ENCODE measurements at places on chromosomes 13 and 19.

DNA sequence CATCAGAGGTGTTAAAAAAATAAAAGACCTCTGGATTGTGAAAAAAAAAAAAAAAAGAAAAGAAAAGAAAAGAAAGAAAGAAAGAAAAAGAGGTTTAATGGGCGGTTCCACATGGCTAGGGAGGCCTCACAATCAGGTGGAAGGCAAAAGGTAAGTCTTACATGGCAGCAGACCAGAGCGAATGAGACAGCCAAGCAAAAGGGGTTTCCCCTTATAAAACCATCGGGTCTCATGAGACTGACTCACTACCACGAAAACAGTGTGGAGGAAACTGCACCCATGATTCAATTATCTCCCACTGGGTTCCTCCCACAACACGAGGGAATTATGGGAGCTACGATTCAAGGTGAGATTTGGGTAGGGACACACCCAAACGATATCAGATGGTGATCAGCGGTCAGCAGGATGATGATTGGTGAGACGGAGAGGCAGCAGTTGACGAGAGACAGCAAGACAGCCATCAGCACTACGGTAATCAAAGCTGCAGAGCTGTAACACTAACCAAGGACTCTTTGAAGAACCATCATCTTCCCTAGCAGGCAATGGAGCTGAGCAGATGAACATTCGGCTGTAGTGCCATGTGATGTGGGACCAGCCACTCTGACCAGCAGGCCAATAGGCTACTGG is 3.9 kb upstream of the CD209 start:
- no peak for DNase-seq

GRCh38 chr19:2327773-2328400 is 499 bp downstream of the LSM7 start:
- DNase-seq = no peak

GRCh38 chr19:38710928-38711725 is 33.1 kb downstream of the CAPN12 start:
- no peak for DNase-seq

DNA sequence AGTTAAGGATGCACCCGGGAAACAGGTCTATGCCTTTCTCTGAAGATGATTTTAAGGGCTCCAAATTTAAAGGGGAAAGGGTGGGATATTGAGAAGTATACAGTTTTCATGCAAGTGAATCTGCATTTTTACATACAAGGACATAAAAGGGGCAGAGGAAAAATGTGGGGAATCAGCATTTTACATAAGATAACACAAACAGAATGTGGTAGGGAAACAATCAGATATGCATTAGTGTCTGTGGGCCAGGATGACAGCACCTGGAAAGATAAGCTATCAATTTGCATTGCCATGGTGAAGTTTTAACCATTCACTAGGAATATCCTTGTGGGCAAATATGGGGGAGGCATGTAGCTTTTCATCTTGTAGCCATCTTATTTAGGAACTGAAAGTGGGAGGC is 24.1 kb downstream of the IGFL3 start:
- DNase-seq = no peak

- DNase-seq = no peak
These were observed 1096.1 kb downstream of the OLFM4 start for GRCh38 chr13:54124700-54125099.

- no peak for DNase-seq
These were observed 1.2 kb upstream of the KCNA7 start for GRCh38 chr19:49073514-49074378.

DNA sequence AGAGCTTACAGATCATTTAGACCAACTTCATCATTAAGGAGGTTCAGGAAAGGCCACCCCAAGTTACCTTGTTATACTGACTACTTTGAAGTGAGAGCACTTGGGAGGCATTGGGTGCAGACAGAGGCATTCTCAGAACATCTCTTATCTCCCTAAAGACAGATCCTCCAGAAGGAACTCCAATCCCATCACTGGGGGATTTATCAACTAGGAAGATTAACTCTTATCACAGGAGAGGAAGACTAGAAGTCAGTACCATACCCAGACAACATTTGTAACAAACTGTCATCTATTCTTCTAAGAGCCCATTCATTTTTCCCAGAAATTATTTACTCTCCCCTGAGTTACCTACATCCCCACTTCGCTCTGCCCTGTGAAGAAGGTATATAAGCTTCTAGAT is 5.8 kb upstream of the RFXAP start:
- DNase-seq = no peak

- DNase-seq = no peak
These were observed 60.2 kb upstream of the RFC3 start for GRCh38 chr13:33757713-33758112.

- DNase-seq = no peak
These were observed 5.4 kb downstream of the RNU6-9 start for GRCh38 chr19:898663-899062.

- no peak for DNase-seq
These were observed 772 bp downstream of the PARP4 start for GRCh38 chr13:24511816-24512196.

GRCh38 chr19:16577531-16577985 is 5.3 kb upstream of the SLC35E1 start:
- no peak for DNase-seq

- DNase-seq = no peak
These were observed 125.4 kb downstream of the FGF14 start for GRCh38 chr13:102276404-102276803.

DNA sequence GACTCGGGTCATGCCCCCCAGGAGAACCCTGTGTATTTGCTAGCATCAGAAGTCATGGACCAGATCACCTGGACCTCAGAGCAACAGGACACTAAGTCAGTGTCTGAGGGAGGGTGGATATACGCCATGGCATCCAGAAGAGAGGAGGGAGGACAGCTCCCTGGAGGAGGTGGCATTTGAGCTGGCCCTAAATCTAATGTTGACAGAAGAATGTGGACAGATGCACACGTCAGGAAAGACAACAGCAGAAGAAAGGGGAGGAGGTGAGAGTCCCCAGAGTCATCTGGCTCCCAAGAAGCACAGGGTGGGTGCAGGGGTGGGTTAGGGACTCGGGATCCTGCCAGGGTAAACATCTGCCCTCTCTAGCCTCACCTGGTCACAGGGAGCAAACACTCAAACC is 24.5 kb upstream of the CCNE1 start:
- DNase-seq = no peak

DNA sequence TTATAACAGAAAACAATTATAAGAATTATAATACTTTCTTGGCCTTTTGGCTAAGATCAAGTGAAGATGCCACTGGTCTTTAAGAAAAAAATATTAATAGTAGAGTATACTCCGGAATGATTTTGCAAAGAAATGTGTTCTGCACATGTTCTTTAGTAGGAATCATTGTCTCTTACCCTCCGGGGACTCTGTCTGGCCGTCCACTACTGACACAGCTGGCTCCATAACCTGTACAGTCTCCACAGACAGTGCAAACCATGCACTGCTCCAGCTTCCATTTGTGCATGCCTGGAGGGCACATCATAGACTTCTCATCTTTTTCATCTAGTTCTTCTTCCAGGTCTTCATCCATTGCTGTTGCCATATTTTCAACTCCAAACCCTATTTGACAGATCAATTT is 75.9 kb downstream of the MYCBP2 start:
- DNase-seq = no peak

DNA sequence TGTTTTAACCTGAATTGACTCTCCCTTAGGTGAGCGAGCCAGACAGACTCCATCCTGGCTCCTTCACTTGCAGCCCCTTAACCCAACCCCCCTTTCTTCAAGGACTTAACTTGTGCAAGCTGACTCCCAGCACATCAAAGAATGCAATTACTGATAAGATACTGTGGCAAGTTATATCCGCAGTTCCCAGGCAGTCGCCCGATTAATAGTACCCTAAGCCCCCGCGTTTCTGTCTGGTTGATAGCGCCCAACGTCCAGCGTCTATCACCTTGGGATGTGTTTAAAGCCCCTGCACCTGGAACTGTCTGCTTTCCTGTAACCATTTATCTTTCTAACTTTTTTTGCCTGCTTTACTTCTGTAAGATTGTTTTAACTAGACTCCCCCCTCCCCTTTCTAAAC is 6.2 kb downstream of the HSD17B14 start:
- DNase-seq = no peak

DNA sequence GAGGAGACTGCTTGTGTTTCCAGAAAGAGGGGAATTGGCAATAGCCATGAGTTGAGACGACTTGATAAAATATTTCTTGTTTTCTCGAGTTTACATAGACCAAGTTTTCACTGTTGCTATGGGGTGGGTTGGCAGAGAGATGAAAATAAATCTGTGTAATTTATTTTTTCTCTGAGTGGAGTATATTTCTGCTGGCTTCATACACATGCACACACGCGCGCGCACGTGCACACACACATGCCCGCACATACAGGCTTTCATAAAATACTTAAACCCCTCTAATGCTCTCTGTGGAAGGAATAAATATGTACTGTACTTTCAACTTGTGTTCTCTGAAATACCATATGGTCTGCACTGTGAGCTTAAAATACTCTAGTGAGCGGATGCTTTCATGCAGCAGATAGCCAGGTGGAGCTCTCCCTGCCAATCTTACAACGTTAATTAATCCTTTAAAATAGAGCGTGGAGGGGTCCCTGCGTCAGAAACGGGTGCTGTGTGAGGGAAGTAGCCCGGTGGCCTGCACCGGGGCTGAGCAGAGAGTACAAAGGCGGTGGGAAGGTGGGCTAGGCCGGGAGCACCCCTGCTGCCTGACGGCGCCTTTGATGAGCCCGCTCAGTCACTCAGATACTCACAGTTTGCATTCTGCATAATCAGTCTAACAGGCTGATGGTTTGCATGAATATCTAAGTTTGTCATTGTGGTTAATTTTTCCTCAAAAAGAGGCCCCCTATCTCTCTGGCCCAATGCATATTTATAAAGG is 44.1 kb downstream of the CCNE1 start:
- DNase-seq = no peak

DNA sequence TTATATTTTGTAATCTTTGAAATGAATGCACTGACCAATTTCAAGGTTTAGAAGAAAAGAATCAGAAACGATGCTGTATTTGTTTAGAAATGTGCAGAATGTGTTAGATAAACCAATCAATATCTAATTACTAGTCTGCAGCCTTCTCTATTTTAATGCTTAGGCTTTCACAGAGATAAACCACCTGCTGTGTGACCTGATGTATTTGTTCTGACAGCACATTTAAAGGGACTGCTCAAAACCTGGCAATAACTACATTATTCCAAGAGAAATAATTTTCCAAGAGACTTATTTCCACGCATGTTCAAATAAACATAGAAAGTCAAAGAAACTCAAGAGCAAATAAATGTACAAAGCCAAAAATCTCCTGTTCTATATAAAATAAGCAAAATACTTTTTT is 641.6 kb upstream of the PCDH20 start:
- DNase-seq = no peak

- no peak for DNase-seq
These were observed 81.6 kb upstream of the TM9SF2 start for GRCh38 chr13:99419591-99420243.

DNA sequence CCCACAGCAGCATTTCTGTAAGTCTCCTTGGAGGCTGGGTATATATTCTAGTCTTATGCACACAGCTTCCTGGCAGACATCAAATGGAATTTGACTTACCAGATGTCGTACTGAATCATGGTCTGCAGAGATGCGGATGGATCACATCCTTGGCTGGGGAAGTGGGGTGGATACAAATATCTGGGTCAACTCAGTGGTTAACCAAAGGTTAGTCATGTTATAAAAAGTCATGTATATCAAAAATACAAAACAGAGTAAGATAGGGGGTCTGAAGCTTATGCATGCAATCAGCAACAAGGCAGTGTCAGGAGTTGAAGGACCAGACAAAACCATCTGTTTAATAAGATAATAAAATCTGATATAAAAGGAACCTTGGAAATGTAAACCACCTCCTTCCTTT is 61.9 kb downstream of the WASF3 start:
- no peak for DNase-seq

GRCh38 chr13:30268673-30269072 is 38.7 kb downstream of the KATNAL1 start:
- no peak for DNase-seq

DNA sequence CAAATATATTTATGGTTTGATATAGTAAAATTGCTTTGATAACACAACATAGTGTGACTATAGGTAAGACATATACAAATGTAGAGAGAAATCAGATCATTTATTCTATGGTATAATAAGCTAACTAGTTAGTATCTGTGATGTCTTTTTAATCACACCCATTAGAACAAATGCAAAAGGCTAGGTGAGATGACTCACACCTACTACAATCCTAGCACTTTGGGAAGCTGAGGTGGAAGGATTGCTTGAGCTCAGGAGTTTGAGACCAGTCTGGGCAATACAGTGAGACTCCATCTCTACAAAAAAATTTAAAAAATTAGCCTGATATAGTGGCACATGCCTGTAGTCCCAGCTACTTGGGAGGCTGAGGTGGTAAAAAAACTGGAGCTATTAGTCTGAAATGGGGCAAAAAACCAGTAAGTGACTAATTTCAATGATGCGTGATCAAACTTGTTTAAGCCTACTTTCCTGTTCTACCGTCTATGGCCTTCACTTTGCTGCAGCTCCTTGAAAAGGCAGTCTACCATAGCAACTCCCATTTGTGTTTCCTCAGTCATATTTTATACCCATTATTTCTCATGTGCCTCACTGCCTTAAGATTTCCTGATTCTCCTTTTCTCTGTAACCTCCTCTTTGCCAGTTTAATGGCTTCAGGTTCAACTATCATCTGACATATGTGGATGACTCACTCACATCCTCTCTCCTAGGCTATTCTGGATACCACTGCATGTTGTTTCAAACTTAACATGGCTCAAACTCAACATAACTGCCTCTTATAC is 12.5 kb downstream of the ALG5 start:
- no peak for DNase-seq

DNA sequence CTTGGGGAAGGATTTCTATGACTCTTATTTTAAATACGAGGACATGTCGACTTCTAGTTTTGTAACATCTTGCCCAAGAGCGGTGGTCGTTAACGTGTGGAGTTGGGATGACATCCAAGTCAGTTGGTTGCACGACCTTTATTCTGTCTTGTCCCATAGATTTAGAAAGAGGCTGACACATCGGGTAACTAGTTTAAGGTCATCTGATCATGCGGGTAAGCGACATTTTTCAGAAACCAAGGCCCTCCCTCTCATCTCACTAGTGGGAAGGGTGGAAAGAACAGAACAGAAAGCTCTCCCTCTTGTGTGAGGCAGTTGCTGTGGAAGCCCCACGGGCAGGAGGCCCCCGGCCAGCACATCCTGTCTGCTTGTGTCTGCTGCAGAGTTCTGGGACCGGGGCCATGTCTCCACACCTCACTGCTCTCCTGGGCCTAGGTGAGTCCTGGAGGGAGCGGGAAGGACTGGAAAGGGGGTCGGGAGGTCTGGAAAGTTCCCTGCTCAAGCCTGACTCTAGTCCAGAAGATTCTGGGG is at the start of gene LAIR2:
TSS of gene LAIR2 (plus strand) at position 314 of the 531 bp plus-strand sequence. CDS start at position 402, 88 bp downstream.
- DNase-seq = no peak

GRCh38 chr19:14033946-14034345 is 2.4 kb downstream of the IL27RA start:
- no peak for DNase-seq

- no peak for DNase-seq
These were observed 48.3 kb upstream of the ATP11A start for GRCh38 chr13:112641456-112642089.

DNA sequence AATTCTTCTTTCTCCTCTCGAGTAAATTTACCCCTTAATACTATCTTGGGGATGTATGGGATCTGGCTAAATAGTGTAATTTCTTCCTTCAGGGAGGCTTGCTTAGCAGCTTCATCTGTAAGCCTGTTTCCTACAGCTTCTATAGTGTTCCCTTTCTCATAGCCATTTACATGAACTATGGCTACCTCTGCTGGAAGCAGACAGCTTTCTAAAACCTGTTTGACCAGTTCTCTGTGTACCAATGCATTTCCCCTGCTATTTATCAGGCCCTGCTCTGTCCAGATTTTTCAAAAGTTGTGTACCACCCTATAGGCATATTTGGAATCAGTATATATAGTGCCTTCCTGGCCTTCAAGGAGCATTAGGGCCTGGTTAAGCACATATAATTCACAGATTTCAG is 113.6 kb upstream of the PCDH9 start:
- no peak for DNase-seq
